ENCODE measurements at places on chromosomes 1 and 21. TPM values are rescaled to one million over a fixed set of nuclear protein-coding genes. Genes with fewer than 3 reads are reported as not detected.

The CRNN gene
- total RNA-seq = not detected

The POU3F1 gene
- total RNA-seq = not detected

The NTMT2 gene
- not detected for total RNA-seq

The CLEC20A gene
- total RNA-seq = not detected

The PLA2G4A gene
- total RNA-seq = 4.1 TPM

The OPRD1 gene
- not detected for total RNA-seq

The C1orf105 gene
- not detected for total RNA-seq

The AKNAD1 gene
- total RNA-seq = not detected

The AMY1B gene
- total RNA-seq = not detected

The COL8A2 gene
- total RNA-seq = 0.09 TPM

The LRRIQ3 gene
- 0.63 TPM for total RNA-seq

The OR2T11 gene
- total RNA-seq = not detected

The CFHR2 gene
- total RNA-seq = not detected

The IKBKE gene
- 12.0 TPM for total RNA-seq

The KRTAP24-1 gene
- total RNA-seq = not detected

The OLFM3 gene
- not detected for total RNA-seq

The ANGPTL1 gene
- under 0.01 TPM for total RNA-seq

The CYP4A11 gene
- total RNA-seq = not detected

The DDI2 gene
- total RNA-seq = 14.3 TPM

The NHLH1 gene
- total RNA-seq = not detected

The ILDR2 gene
- not detected for total RNA-seq

The FBXO44 gene
- 7.6 TPM for total RNA-seq

Measured in endothelial cell of coronary artery (primary cell).